ENCODE measurements at places on chromosomes 5 and 9.
A peak's percentile ranks its signal among the peaks of the same experiment; 100 is the strongest.

DNA sequence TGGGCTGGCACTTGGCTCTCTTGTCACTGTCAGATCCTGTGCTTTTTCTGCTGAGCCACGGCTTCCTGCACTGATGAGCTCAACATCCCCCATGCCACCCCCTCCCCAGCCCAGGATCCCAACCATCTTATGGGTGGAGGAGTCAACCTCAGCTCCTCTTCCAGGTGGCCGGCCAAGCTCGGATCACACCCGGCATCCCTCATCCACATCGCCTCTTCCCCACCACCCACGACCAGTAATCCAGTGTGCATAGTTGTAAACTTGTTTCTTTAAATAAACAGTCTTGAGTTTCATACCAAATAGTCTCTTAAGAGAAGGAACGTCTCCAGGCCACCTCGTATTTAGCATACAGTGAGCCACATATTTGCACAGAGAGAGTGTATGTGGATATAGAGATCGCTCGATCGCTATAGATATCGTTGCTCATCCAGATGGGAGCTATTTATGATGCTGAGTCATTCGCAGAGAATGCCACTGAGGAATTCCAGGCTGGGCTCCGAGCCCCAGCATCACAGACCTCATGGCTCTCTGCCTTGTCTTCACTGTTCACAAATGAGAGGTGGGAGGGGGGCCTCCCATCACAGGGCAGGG lies 61.8 kb upstream of the CPLX2 start:
- ATAC-seq, result peak; percentile 68

- no peak for ATAC-seq
Measured at GRCh38 chr9:89527084-89527483, 29.2 kb upstream of the SEMA4D start.

DNA sequence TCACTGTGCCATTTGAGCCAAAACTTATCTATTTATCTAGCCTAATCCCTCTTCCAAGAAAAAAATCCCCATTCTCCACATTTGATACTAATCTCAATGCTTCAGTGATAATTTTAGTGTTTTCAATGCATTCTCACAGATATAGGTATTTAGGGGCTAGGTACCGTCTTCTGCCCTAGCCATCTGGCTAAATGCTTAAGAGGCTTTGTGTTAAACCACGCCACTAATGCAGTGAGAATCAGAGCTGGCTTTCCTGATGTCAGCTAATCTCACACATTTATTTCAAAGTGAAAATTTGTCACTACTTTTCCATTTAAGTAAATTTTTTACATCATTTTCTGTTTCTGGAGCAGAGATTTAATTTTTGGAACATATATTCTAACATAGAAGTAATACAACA lies 479.7 kb downstream of the MAN2A1 start:
- ATAC-seq, result no peak

- ATAC-seq, result no peak
Measured at GRCh38 chr5:131001507-131001906, 163.5 kb downstream of the HINT1 start.

GRCh38 chr9:84759300-84759750 lies 89.8 kb downstream of the NTRK2 start:
- ATAC-seq, result no peak

- no peak for ATAC-seq
Measured at GRCh38 chr9:110110154-110110553, 97.8 kb downstream of the C9orf152 start.

DNA sequence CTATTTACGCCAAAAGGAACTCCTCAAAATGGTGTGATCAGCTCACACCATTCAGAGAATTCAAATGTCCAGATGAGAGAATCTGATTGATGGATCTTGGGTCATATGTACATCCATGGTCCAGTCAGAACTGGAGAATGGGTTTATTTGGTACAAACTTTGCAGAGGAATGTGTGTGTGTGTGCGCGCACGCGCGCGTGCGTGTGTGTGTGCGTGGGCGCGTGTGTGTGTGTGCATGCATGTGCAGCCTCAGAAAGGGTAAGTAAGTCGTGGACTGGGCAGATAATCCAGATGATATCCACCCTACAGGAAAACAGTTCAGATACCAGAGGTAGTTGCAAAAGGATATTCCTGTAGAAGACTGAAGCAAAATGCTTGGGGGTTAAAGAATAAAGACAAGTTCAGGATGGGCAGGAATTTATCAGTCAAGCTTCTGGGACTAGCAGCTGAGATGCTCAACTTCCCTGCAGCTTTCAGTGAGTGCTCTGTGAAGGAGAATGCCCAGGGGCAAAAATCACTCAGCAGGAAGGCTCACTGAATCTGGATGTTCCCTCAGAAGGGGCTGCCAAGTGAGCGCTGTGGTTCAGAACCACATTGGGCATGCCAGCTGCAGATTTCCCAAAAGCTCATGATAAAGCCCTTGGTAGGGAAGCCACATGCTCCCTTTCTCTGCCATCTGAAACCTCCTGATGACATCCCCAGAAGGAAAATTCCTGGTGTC lies 440.5 kb upstream of the SGCD start:
- ATAC-seq, result no peak

All from motor neuron (in vitro differentiated cells).